CD4-positive, alpha-beta memory T cell (primary cell): ENCODE measurements at places on chromosomes 5 and 9.

DNA sequence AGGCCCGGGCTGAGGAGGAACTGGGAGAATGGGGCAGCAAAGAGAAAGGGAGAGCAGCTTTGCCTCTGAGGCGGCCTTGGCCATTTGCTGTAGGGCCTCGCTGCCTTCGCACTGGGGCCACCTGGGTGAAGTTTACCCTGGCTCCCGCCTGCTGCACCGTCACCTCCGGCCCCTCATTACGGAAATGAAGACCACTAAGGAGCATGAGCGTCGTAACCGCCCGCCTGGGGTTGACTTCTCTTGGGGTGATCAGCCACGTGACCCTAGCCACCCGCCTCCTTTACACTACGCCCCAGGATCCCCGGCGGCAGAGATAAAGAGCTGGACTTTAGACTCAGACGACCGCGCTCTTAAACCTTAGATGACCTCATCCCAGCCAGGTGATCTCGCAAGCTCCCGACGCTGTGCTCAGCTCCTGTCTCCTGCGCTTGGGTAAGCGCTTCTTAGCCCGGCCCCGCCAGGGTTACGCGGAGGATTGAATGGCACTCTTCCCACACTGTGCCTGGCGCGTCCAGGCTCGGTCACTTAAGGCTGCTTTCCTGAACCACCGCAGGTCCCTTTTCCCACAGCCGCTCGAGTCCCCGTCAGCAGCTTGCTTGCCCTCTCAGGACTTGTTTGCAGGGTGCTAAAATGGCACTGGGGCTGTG, 107.9 kb upstream of the LARP1 start:
- DNase-seq: no peak

DNA sequence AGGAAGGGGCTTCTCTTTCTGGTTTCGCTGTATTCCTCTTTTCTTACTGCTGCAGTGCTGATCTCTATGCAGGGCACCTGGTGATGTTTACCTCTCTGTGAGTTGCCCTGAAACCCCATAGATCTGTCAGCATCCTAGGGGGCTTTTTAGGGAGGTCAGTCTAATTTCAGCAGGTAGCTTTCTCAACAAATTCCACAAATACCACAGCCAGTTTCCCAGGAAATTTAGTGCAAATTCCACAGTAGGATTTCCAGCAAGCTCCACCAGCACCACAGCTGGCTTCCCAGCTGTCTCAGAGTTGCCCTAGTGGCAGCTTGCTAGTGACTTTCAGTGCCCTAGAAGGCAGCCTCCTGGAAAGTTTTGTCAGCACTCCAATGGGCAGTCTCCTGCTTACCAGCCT, 379.1 kb upstream of the SMC2 start:
- no peak for DNase-seq

DNA sequence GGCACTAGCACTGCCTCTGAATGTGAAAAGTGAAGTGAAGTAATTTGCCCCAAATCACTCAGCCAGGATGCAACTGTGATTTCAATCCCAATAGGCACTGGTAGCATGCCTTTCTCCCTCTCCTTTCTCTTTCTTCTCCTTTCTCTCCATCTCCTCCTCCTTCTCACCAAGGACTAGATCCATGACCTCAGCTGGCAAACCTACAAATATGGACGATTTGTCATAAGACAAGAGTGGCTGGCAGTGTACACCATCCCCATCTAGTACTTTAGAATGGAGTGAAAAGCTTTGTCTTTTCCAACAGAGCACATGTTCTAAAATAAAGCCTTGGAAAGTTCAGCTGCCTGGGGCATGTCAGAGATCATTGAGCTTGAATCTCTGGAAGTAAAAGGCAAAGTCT, 574.7 kb upstream of the CLINT1 start:
- DNase-seq: no peak

GRCh38 chr9:129334105-129334935, 156.3 kb upstream of the IER5L start:
- no peak for DNase-seq

- DNase-seq: peak; percentile 77
Measured at GRCh38 chr9:126397056-126397455, 70.4 kb downstream of the MVB12B start.
